ENCODE measurements at places on chromosomes 7 and 10.

- no peak for DNase-seq
Measured at GRCh38 chr7:1806354-1806753, 136.3 kb downstream of the ELFN1 start.

GRCh38 chr10:19986591-19986990 lies 170.4 kb downstream of the PLXDC2 start:
- no peak for DNase-seq

- DNase-seq, result no peak
Measured at GRCh38 chr7:2945171-2945570, 98.5 kb downstream of the CARD11 start.

DNA sequence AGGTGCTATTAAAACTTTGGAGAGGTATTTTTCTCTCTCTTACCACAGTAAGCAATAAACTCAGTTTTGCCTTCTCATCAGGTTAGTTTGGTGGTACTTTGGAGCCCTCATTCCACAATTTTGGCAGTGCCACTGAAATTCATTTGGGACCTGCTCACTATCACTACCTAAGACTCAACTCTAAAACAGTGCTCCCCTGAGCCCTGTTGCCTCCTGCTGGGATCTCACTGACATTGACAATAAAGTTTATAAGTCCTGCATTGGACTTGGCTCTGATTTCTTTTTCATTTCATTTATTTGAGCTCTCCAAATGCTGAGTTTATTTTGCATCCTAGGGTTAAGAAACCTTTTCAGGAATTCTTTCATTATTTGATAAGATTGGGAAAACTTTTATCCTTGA lies 130.8 kb upstream of the HPS1 start:
- DNase-seq, result no peak

DNA sequence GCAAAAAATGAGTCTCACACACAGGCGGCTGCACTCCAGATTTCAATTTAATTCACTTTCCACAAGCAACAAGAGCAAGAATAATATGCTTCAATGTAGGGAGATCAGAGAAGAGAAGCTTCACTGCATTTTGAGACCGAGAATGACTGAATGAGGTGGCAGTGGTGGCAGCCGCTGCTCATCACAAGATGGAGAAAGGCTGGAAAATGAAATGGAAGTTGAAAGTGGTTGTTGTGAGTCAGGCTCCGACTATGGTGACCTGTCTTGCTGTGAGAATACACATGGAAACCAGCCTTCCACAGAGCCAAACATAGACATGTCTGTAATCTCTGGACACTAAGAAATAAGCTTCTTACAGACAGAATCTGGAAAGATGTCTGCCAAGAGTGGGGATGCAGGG lies 499.6 kb upstream of the LRRN3 start:
- no peak for DNase-seq

DNA sequence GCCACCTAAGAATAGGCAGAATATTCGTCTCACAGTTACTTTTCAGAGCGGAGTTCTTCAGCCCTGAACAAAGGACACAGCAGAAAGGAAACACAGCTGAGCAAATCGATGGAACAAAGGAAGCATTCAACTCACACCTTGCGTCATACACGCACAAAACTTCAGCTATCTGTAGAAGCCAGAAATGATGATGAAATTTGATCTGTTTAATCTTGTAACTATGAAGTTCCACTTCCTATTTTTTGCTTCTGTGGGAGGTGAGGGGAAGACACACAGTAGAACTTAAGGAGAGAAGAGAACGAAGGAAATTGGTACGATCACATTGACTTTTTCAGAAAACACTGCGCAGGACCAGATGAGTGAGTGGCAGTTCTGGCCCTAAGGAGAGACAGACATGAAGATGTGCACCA lies 26.2 kb downstream of the FAM171A1 start:
- DNase-seq, result no peak

DNA sequence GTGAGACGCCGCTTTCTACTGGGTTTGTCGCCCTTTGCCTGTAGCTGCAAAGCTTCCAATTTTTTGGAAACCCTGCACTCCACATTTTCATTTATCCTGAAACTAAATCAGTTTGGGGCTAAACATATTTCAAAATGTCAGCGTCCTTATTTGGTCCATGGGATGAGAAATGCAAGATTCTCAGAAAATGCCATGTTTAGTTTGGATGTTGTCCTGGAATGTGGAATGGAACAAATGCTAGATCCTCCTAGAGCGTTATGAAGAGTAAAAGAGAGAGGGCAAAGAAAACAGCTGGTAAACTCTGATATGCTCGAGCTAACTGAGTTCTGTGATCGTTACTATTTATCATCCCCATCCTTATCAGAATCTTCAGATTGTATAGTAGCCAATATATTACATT lies 236.9 kb downstream of the KLF6 start:
- no peak for DNase-seq

- no peak for DNase-seq
Measured at GRCh38 chr7:30070052-30070451, 41.8 kb downstream of the PLEKHA8 start.

GRCh38 chr10:74227697-74228424 lies 76.8 kb downstream of the ADK start:
- DNase-seq, result peak; percentile 42

- no peak for DNase-seq
Measured at GRCh38 chr10:51297438-51297837, 223.2 kb downstream of the PRKG1 start.

- DNase-seq, result peak; percentile 40
Measured at GRCh38 chr10:91745090-91745831, 53.0 kb upstream of the TNKS2 start.

DNA sequence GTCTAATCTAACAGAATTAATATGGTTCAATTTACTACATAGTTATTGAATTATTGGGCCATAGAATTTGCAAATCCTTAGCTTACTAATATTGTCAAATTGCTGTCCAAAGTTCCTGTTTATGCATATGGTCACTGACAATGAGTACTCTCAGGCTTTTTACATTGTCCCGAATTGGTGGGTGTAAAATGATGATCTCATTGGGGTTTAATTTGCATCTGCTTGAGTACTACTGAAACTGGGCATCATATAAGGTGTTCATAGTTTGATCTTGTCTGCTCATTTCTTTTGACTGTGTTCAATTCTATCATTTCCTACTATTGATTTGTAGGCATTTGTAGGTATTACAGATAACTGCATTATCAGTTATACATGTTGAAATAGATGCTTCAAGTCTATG lies 12.7 kb downstream of the ABCA13 start:
- no peak for DNase-seq

GRCh38 chr7:153503093-153503492 lies 549.1 kb upstream of the DPP6 start:
- no peak for DNase-seq

DNA sequence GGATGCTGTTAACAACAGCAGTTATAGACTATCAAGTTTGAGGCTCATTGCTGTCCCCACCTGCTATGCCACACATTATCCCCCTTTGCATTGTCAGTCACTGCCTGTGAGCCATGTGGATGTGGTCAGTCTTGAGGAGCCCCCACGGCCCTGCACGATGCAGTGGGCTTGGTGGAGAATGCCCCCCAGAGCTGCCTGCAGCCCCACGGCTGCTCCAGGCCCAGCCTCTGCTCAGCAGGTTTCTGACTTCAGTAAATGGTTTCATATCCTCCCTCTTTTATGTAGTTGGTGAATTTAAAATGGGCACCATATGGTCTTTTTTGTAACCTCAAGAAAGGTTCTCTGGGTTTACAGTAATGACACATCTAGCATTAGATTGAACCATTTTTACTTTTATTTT lies 164.1 kb downstream of the EBF3 start:
- no peak for DNase-seq

- DNase-seq, result no peak
Measured at GRCh38 chr7:157645539-157645938, 308.7 kb downstream of the DNAJB6 start.

- no peak for DNase-seq
Measured at GRCh38 chr10:131311661-131312477, at the start of gene TCERG1L. Gene TCERG1L, minus strand, starts transcription at chr10:131311721. Its CDS starts 86 bp downstream, at chr10:131311635.

GRCh38 chr7:92609921-92610518 lies 19.8 kb upstream of the FAM133B start:
- DNase-seq, result no peak

DNA sequence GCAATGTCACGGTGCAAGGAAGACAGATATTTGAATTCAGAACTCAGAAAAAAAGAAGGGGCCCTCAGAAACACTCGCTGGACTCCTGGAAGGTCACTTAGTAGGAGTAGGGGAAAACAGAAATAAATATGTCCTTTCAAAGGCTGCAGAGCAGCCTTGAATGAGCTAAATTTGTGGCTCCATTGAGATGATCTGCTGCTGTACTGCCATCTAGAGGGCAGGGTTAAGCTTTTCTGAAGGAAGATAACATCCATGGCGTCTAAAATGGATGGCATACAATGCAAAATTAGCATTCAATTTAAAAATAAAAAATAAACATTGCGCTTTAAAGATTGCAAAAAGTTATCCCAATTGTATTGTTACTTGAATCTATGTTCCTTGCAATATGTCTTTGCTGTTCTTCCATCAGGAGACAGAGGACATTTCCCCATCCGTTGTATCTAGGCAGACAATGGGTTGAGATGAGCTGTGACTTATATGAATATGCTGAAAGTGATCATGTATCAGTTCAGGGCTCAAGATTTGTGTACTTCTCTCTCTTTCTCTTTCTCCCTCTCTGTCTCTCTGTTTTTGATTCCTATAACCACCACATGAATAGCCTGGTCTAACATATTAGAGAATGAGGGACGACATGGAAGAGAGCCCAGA lies 642.2 kb downstream of the SH2D4B start:
- peak; percentile 4 for DNase-seq

DNA sequence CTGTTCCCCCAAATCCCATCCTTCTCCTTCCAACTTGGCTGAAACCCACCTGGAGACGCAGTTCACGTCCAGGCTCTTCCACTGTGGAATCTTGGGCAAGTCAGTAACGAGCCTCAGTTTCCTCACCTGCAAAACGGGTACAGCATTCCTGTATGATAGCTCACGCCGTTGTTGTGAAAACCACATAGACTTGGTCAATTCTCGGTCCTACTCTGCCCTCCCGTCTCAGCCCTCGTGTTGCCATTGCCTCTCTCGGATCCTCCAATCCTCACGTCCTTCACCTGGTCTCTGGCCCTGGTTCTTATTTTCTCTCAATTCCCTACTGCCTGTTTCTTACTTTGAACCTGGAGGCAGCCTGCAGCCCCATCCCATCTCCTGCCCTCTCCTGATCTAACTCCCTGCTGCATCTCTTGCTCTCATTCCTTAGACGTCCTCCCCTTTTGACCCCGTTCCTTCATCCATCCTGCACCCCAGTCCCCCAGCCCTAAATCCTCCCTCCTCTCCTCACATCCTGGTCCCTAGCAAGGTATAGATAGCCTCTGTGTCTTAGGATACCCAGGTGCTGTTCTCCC lies 2.0 kb upstream of the MUC12 start:
- DNase-seq, result no peak

DNA sequence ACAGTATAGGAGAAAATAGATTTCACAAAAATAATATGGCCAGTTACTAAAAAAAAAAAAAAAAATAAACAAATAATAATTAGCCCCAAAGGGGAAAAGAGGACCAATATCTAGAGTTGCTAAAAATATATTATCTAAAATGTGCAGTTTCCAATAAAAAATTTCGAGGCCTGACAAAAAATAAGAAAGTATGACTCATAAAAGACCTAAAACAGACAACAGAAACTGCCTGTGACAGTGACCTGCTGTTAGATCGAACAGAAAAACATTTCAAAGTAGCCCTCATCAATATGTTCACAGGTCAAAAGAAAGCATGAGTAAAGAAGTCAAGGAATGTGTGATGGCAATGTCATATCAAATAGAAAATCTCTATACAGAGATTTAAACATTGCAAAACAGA lies 11.8 kb upstream of the TSPAN12 start:
- DNase-seq, result no peak

DNA sequence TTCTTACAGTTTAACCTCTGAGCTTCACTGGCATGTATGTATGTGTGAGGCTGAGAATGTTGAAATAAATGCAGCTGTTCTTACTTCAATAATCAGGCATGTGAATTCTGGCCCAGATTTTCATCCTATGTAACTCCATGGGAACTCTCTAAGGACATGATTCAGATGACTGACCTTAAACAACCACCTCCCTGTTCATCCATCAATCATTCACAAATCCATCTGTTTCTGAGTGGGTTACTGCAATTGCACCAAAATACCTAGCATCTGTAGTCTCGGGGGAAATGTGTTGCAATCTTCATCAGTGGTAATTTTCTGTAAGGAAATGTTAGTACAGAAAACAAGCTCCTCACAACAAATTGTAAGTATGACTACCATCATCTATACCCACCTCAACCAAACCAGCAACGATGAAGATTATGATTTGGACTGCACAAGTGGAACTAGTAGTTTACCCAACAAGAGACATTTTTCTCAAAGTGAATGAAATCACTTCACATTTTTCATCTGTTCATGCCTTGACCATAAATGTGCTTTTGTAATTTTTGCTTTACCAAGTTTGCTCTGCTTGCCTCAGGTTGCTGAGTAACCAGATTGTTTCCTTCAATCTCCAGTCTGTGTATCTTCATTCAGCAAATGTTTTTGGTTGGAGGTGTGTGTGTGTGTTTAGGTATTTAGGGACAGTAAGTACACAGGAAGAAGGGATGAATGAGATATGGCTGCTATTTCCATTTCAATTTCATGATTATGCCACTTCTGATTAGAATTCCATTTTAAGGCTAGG lies 65.7 kb upstream of the FZD8 start:
- no peak for DNase-seq
